Colonic mucosa (tissue), 4 donors: ENCODE measurements at places on chromosomes 11 and 22. TPM values are rescaled to one million over a fixed set of nuclear protein-coding genes. Genes with fewer than 3 reads are reported as not detected.
A peak's percentile ranks its signal among the peaks of the same experiment; 100 is the strongest.

Gene OR56A3
- not detected for total RNA-seq

Gene KDM2A
- total RNA-seq, result 63.3 TPM

Gene MLC1
- total RNA-seq, result not detected

Gene P4HA3
- total RNA-seq, result 0.12 TPM

Gene FOLH1
- total RNA-seq, result 0.69 TPM

Gene JHY
- total RNA-seq, result 0.84 TPM

Gene APOL5
- total RNA-seq, result not detected

Gene KLHL35
- 0.67 TPM for total RNA-seq

Gene EHF
- total RNA-seq, result 289 TPM

DNA sequence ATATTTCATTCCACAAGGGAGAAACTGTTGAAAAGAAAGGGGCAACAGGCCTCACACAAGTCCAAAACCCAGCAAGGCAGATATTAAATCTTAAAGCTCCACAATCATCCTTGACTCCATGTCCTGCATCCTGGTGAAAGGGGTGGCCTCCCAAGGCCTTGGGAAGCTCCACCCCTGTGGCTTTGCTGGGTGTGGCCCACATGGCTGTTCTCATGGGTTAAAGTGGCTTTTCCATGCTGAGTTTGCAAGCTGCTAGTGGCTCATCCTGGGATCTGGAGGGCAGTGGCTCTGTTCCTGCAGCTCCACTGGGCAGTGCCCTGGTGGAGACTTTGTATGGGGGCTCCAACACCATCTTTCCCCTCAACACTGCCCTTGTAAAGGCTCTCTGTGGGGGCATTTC lies 106.4 kb downstream of the CTNND1 start:
- no peak for DNase-seq

DNA sequence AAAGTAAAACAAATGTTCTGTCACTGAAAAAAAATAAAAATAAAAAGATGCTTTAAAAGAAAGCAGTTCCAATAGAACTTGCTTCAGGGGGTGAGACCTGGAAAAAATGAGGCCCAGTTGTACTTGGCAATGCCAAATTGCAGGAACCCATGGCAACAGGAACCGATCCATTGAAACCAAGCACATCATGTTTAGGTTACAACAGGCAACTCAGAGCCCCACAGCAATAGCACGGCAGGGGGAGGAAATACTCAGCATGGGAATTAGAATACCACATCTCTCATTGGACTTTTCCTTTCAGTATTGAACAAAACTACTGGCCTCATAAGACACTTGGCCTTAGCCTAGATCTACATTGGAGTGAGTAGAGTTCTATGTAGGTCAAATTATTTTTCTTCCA lies 84.3 kb downstream of the MSANTD4 start:
- DNase-seq, result no peak

DNA sequence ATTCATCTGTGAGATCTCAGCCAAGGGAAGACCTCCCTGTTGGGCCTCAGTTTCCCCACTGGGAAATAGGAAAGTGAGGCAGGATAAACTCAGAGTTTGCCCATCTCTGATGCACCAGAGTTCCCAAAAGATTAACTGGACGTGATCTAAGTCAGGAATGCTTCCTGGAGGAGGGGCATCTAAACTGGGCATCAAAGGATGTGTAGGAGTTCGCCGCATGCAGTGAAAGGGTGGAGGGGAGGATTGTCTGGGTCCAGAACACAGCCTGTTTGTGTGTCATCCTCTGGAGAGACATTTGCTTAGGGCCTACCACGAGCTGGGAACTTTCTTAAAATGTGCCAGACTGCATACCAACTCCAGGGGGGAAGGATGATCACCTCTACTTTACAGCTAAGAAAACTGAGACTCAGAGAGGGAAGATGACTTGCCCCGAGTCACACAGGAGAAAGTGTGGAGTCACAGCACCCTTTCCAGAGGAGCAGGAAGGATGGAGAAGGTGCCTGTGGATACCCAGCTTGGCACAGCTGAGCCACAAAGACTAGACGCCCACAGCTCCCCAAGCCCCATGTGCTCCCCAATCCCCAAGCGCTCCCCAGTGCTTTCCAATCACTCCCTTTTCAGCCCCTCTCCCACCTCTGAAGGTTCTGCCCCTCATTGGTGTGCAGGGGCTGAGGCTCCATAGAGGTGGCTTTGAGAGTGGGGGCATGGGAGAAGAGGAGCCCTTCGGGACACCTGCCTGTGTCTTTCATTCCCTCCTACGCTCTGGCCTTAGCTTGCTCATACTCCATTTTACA lies 50.1 kb downstream of the MN1 start:
- no peak for DNase-seq

- no peak for DNase-seq
Observed at GRCh38 chr11:84899134-84899533, 728.0 kb downstream of the DLG2 start.

GRCh38 chr11:11504071-11504470 lies 117.7 kb downstream of the GALNT18 start:
- peak; percentile 56 for DNase-seq

- no peak for DNase-seq
Observed at GRCh38 chr11:58830673-58831301, 13.7 kb downstream of the GLYATL2 start.

DNA sequence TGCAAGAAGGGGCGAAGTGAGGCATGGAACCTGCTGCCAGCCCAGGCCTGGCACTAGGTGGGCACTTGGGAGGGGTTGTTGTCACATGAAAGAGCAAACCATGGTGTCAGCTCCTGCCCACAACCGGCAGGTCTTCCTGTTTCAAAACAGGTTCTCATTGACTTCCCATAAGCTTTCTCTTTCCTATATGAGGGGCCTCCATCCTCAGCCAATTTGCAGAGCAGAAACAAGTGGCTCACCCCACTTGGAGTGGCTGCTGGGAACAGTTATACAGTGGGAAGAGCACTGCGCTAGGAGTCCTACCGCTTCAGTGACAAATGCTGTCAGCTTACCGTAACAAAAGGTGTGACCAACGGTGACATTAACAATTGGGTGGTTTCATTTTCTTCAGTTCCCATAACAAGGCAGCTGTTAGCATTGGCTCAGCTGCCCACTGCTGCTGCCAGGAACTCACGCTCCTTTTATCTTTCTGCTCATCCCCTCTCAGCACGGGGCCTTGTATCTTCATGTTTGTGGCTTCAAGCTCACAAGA lies 10.2 kb upstream of the SSTR3 start:
- DNase-seq, result no peak

DNA sequence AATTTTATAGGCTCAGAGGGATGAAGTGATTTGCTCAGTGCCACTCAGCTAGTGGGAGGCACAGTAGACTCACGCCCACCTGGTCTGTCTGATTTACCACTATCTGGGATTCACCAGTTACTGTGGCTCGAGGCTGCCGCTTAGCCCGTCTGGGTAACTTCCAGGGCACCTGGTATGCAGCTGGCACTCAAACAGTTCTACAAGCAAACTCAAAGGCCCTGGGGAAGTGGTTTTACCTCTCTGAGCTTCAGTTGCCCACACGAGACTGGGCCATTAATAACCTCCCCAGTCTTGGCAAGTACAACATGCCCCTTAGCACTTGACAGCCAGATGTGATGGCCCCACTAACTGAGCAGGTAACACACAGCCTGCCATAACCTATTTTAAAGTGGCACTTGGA lies 2.6 kb downstream of the GDPD5 start:
- DNase-seq, result no peak

DNA sequence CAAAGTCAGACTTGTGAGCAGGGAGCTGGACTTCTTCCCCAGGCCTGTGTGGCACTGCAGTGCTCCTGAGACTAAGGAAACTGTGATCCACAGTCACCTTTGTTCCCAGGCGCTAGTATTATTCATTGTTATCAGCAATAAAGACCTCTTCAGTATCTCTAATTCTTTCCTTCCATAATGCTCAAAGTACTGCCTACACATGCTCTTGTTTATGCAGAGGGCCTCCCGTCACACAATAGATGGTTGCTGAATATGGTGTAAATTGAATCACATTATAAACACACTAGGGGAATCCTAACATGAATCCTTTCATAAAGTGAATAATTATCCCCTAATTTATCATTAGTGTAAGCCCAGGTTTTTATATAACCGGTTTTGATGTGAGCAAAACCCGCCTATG lies 493.3 kb downstream of the BUD13 start:
- DNase-seq, result no peak

DNA sequence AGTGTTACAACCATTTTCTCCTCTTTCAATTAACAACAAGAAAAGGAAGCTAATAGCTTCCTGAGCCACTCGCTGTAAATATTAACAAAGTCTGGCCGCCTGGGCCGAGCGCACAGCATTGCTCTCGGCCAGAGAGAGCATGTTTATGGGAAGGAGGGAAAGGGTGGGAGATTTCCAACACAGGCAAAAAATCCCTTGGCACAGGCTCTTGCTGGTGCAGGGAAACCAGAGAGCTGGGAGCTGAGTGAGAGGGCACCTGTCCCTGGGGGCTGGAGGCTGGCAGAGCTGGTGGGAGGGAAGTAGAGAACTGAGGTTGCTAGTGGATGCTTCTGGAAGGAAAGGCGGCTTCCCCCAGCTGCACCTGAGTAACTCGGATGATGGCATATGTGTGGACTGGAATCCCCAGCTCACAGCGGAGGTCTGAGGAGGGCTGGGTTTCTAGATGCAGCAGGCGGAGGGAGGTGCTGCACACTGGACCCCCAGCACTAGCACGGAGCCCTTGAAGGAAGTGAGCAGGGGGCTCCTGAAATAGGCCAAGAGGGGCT lies 59.6 kb downstream of the FLRT1 start:
- DNase-seq, result no peak

DNA sequence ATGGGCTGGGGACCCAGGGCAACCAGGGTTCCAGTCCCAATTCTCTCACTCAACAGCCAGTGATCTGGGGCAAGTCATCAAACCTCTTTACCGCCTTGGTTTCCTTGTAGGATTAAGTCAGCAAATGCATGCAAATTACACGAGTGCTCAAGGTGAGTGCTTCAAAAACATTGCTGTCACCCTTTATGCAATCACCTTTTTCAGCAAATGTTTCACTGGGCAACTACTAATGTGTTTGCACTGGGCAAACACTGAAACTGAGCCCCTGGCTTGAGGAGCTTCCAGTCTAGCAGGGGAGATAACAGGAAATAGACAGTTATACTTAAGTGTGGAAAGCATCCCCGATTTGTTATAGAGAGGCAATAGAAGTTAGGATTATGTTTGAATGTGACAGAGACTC lies 37.7 kb upstream of the DMC1 start:
- DNase-seq, result no peak

GRCh38 chr22:45246060-45246985 lies 5.6 kb upstream of the KIAA0930 start:
- peak; percentile 87 for DNase-seq

GRCh38 chr11:111736621-111737443 lies 29.4 kb downstream of the PPP2R1B start:
- no peak for DNase-seq

- DNase-seq, result no peak
Observed at GRCh38 chr11:3156282-3156660, 8.8 kb downstream of the OSBPL5 start.

- DNase-seq, result no peak
Observed at GRCh38 chr11:114377612-114378267, 22.6 kb downstream of the C11orf71 start.
